ENCODE measurements at places on chromosomes 7 and 10.

DNA sequence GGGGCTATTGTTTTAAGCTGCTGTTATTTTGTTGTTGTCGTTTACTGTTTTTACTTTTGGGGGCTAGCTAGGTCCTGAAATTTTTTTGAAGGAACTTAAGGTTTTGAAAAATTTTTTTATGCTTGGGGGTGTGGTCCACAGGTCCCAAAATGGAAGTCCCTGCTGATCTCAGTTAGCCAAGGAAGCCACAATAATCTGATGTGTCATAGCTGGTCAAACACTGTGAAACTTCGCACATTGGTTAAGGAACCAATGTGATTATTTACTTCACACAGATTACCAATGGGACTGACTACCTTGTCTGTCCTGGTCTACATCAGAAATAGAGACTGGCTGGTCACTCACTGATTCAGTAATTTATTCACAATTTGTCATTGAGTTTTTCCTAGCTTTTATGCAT is 29.5 kb upstream of the HYCC1 start:
- no peaks in the 10 kb centered on the region for H3K27me3 ChIP-seq
- no peak overlapping the region for H3K27ac ChIP-seq
- no peaks in the 10 kb centered on the region for H3K4me1 ChIP-seq

DNA sequence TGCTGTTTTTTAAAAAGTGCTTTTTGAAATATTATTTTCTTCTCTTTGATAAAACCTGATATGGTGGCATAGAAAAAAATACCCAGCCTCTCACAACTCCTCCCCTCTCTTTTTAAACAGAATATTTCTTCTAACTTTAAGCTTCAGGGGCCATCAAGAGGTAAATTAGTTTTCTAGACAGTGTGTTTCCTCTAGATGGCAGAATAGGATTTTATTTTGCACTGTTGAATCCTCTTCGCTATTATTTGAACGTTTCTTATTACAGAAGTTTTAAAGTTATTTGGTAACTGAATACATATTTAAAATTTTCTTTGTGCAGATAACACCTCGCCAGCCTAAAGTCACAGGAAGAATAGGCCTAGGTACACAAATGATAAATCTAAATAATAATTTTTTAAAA is 30.3 kb downstream of the ARL5B start:
- no peak for DNase-seq
- no peak overlapping the region for H3K4me3 ChIP-seq
- no peaks in the 10 kb centered on the region for H3K36me3 ChIP-seq
- H3K27ac ChIP-seq: no peak overlapping the region
- no peaks in the 10 kb centered on the region for H3K4me1 ChIP-seq
- no peaks in the 10 kb centered on the region for H3K27me3 ChIP-seq

DNA sequence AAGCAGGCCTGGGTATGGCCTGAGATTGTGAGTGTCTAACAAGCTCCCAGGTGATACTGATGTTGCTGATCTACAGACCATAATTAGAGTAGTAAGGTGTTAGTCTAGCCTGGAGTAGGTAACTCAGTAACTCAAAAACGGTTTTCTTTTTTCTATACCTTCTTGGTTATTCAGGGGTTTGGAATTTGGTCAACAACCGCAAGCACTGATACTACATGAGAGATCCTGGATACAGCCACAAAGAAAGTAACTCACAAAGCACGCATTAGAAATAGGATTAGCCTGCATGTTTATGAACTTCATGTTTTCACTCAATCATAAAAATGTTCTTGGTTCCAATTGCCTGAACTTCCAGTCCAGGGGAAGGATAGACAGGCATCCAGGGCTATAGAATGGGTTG is 803.5 kb downstream of the MAGI2 start:
- H3K27me3 ChIP-seq: no peaks in the 10 kb centered on the region
- DNase-seq: no peak
- no peaks in the 10 kb centered on the region for H3K36me3 ChIP-seq
- no peak overlapping the region for H3K4me3 ChIP-seq
- H3K27ac ChIP-seq: no peak overlapping the region
- no peaks in the 10 kb centered on the region for H3K4me1 ChIP-seq

GRCh38 chr7:96061009-96061408 is 260.9 kb downstream of the SLC25A13 start:
- DNase-seq: no peak
- no peaks in the 10 kb centered on the region for H3K27me3 ChIP-seq
- H3K4me1 ChIP-seq: no peaks in the 10 kb centered on the region
- no peaks in the 10 kb centered on the region for H3K36me3 ChIP-seq
- no peak overlapping the region for H3K4me3 ChIP-seq

DNA sequence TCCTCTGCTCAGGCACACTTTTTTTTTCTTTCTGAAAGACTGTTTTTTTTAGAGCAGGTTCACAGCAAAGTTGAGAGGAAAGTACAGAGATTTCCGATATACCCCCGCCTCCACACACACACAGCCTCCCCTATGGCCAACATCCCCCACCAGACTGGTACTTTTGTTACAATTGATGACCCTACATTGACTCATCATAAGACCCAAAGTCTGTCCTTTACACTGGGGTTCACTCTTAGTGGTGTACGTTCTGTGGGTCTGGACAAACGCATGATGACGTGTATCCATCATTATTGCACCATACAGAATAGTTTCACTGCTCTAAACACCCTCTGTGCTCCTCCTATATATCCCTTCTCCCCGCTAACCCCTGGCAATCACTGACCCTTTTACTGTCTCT is 107.7 kb downstream of the RBM20 start:
- H3K36me3 ChIP-seq: no peaks in the 10 kb centered on the region
- H3K27me3 ChIP-seq: no peaks in the 10 kb centered on the region
- H3K4me1 ChIP-seq: peaks cover 1% of the 10 kb centered on the region
- H3K4me3 ChIP-seq: no peak overlapping the region
- H3K27ac ChIP-seq: no peak overlapping the region

DNA sequence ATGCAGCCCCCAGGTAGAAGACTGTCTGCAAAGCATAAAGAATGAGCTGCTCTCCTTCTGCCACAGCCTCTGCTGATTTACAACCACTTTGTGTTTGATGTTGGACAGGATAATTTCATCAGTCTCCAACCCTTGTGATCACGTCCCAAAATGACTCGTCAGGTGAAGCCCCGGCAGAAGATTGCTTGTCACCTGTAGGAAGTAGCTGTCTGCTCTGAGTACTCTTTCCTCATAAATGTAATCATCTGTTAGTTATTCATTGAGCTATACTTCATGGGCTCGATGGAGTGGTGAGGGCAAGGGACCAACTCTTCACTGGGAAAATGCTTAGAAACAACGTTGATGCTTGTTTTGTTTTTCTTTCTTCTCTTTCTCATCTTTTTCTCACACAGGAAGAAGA is 290.9 kb upstream of the SP8 start:
- H3K27me3 ChIP-seq: no peaks in the 10 kb centered on the region
- H3K27ac ChIP-seq: no peak overlapping the region
- no peak for DNase-seq
- H3K4me1 ChIP-seq: no peaks in the 10 kb centered on the region
- no peak overlapping the region for H3K4me3 ChIP-seq

- no peak overlapping the region for H3K4me3 ChIP-seq
- H3K27me3 ChIP-seq: no peaks in the 10 kb centered on the region
- peaks cover 14% of the 10 kb centered on the region for H3K36me3 ChIP-seq
- H3K4me1 ChIP-seq: no peaks in the 10 kb centered on the region
Measured at GRCh38 chr7:66423729-66424128, 205.0 kb upstream of the KCTD7 start.

Data from ascending aorta (tissue), 2 donors.